Astrocyte of the hippocampus (primary cell): ENCODE measurements at places on chromosomes 13 and 19.

- peak; percentile 50 for DNase-seq
Observed at GRCh38 chr19:19185853-19186740, 5.9 kb downstream of the BORCS8 start.

DNA sequence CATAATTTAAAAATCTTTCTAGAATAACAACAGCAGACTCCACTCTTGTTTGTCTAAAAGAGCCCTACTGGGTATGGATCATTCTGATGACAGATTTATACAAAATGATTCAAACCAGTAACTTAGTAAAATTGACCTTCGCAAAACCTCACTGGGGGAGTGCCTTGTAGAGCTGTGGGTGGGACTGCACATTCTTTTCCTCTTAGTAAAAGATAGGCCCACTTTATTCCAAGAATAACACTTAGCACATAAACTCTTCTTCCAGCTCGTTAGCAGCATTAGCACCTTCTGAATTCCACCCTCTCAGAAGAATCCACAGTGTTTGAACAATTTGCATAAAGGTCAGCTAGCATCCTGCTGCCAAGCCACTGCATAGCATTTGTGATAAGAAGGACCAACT is 106.8 kb downstream of the STOML3 start:
- DNase-seq: peak; percentile 89

- DNase-seq: peak; percentile 52
Observed at GRCh38 chr13:97212601-97213040, 9.5 kb upstream of the MBNL2 start.

- DNase-seq: no peak
Observed at GRCh38 chr13:33256148-33256840, 29.3 kb downstream of the STARD13 start.

DNA sequence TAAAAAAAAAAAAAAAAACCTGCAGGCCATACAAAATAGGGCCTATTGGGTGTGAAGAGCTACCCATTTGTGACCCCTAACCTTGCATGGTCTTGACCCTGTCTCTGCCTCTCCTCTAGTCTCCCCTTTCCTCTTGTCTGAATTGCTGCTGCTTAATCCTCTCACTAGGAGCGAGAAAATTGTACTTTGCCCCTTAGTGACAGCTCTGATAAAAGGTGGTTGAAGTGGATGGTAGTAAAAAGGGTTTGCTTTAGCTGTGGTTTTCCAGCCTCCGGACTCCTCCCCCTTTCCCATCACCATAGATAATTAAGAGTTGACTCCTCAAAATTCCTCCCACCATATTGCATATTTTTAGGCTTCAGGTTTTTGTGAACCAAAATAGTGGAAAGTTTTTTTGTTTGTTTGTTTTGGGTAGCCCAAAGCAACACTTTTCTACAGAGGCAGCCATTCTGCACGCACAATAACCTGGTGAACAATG is 23.5 kb downstream of the ACTN4 start:
- DNase-seq: peak; percentile 59

DNA sequence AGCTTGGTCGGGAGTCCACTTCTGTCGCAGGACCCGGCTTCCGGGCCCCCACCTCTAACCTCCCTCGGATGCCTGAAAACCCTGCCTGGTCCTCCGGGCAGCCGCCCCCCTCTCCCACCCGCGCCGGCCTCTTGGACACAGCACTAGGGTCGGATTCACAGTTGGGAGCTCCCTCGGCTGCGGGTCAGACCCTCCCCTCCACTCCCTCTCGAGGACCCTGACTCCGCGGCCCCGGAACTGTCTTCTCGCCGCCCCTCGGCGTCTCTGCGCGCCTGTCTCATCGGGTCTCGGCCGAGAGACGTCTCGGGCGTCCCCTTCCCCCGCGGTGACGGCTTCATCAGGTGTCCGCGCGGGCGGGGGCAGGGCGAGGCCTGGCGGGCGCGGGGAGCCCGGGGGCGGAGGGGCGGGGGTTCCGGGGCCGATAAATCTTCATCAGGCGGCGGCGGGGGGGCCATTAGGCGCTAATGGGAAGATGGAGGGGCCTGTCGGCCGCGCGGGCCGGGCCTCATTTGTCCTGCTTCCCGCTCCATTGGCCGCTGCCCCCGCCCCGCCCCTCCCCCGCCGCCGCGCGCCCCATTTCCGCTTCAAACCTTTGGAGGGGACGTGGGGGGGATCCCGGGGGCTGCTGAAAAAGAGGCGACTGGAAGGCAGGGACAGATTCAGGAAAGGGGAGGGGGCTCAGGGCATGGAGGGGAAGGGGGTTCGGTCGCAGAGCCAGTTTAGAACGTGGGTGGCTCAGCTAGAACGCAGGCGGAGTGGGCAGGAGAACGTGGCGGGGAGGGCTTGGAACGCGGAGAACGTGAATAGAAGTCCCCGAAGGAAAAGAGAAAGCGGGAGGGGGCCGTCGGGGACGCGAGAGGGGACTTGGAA is 11.8 kb upstream of the ERFL start:
- no peak for DNase-seq

DNA sequence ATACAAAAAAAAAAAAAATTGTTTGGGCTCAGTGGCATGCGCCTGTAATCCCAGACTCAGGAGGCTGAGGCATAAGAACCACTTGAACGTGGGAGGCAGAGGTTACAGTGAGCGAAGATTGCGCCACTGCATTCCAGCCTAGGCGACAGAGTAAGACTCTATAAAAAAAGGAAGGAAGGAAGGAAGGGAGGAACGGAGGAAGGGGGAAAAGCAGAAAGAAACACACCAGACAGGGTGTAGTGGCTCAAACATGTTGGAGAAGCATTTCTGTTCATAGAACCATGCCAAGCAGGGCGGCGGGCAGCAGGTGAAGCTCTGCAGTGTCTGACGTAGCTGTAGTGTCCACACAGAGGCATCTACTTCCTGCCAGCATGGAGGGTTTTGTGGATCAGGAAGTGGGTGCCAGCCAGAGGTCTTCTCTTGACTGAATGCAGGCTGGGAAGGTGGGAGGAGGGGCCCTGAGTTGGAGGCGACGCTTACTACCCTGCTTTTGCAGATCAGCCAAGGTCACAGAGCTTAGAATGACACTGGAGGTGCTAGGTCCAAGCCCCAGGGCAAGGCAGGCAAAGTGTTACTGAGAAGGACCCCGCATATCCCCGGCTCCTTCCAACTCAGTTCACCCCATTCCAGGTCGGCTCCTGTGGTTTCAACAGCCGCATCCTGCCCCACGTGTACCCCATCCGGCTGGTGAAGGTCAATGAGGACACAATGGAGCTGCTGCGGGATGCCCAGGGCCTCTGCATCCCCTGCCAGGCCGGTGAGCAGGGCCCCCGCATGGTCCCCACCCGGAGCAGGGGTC is 11.6 kb upstream of the PGLS start:
- no peak for DNase-seq

- DNase-seq: peak; percentile 69
Observed at GRCh38 chr19:4933528-4933927, 24.2 kb downstream of the UHRF1 start.

DNA sequence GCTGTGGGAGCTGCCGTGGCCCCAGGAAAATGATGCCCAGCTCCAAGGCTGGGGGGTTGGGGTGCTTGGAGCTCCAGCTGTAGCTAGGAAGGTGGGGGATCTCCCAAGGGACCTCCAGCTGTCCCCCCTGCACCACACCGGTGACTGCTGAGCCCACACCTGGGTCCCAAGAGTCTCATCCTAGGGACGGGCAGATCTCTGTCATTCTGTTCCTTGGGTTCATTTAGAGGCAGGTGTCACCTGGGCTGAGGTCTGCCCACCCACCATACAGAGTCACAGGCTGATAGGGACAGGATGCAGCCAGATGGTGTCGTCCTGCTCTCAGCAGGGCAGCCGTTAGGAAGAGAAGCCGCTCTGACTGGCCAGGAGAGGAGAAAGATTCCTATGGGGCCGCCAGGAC is 5.3 kb downstream of the F2RL3 start:
- DNase-seq: no peak

DNA sequence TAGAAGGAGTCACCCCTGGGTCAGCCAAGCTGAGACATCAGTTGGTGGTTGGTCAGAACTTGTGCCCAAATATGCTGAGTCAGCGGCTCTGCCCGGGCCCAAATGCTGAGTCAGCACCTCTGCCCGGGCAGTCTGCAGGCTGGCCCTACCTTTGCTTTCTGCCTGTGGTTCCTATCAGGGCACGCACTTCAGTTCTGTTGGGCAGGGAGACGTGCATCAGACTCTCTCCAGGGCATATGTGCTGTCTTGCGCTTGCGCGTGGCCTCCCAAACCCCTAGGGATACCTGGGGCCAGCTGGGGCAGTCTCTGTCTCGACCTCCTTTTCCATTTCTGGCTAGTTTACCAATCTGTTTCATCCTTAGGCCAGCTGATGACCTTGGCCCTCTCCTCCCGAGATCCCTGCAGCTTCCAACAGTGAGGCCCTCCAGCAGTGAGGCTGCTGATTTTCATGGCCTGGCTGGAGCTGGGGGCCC is 24.4 kb upstream of the LDLR start:
- DNase-seq: peak; percentile 58

GRCh38 chr19:41264581-41265394 is 616 bp downstream of the HNRNPUL1 start:
- DNase-seq: peak; percentile 65

GRCh38 chr13:111897178-111897845 is 169.6 kb upstream of the SOX1 start:
- no peak for DNase-seq

- no peak for DNase-seq
Observed at GRCh38 chr13:107642831-107643230, 572.5 kb downstream of the LIG4 start.

GRCh38 chr13:25686831-25687470 is 315.2 kb downstream of the ATP8A2 start:
- no peak for DNase-seq

DNA sequence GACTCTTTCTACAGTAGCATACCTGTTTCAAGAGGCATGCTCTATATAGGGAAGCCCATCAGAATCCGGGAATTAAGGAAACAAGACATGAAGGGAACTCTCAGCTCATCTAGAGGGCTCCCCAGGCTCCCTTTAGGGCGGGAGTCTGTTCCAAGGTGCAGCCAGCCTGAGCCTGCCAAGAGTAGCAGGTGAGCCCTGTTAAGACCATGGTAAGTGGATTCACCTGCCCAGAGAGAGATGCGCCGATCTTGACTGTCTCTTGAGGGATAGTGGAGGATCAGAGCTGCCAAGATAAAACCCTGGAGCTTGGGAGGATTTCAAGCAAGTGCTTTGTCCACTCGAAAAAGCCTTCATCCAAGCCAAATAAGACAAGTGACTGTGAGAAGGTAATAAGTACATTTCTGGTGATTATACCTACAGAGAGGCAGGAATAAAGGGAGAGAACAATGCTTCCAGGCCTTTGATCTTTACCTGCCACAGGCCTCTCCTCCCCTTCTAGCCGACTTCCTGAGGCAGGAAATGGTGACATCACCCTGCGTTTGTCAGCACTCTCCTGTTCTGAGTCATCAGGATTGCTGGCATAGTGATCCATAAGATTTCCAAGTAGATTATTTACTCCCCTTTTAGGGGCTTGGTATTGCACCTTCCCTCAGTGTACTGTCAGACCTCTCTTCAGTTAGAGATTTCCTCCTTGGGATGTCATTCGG is 31.5 kb downstream of the KLF5 start:
- peak; percentile 84 for DNase-seq

GRCh38 chr13:50156140-50156539 is 140.9 kb downstream of the KCNRG start:
- peak; percentile 73 for DNase-seq

- DNase-seq: peak; percentile 93
Observed at GRCh38 chr13:107211073-107211472, 643.1 kb upstream of the ARGLU1 start.

- no peak for DNase-seq
Observed at GRCh38 chr19:12543855-12544254, 7.4 kb downstream of the ZNF564 start.

- DNase-seq: peak; percentile 89
Observed at GRCh38 chr19:48812094-48812929, 1.5 kb upstream of the BCAT2 start.

DNA sequence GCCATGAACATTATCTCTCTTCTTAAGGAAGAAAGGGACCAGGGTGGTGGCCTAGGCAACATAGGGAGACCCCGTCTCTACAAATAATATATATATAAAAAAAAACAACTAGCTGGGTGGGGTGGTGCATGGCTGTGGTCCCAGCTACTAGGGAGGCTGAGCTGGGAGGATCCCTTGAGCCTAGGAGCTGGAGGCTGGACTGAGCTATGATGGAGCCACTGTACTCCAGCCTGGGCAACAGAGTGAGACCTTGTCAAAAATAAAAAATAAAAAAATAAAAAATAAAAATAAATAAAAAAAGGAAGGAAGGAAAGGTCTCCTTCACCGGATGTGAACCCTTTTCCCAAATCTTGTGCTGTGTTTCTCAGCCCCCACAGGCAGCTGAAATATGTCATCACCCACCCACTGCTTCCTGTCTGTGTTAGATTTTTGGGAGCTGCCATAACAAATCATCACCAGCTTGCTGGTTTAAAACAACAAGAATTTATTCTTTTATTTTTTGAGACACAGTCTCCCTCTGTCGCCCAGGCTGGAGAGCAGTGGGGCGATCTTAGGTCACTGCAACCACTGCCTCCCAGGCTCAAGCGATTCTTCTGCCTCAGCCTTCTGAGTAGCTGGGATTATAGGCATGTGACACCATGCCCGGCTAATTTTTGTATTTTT is 9.5 kb upstream of the TSPAN16 start:
- DNase-seq: no peak

DNA sequence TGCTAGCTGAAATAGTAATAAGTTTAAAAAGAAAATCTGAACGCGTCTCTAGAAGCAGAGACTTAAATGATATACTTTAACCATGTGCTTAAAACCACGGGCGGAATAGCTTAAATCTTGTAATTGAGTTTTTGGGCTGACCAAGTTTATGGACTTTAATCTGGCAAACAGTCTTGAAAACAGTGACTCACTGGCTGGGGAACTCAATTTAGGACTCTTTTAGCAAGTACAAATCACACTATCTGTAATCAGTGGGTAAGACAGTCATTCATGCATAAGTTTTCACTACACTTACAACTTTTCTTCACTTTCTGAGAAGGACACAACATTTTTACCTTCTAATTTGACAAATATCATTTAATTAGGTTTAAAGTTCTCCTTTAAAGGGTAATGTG is 26.8 kb downstream of the ZNF627 start:
- peak; percentile 76 for DNase-seq

DNA sequence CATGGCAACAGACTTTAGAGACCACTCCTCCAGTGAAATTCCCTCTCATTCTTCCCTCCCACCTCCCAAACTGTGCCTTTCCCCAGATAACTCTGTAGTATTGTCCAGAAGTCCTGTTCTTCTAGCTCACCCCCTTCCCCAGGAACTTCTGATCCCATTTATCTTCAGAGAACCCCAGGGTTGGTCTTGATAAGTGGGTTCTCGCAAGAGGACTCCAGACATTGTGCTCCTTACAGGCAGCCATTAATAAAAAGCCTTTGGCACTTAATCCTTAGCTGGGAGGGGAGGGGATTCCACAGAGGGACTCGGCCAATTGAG is 1.9 kb downstream of the LTBP4 start:
- DNase-seq: no peak

GRCh38 chr13:29543230-29544215 is 52.0 kb downstream of the SLC7A1 start:
- peak; percentile 54 for DNase-seq

- DNase-seq: no peak
Observed at GRCh38 chr13:42049454-42049813, 986 bp downstream of the DGKH start.

DNA sequence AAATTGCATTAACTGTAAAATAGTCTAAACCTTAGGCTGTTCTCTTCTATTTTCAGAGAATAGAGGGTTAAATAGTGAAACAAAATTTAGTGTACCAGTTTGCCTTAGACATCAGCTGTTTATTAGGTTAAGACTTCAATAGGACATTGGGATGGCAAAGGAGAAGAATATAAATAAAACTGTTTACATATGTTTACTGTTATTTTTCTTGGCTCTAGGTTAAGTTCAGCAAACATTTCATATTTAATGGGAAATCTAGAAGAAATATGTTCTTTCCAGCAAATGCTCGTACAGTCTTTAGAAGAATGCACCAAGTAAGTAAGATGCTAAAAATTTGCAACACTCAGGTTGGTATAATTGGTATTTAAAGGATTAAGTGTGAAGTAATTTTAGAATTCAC is 76.5 kb upstream of the TEX29 start:
- no peak for DNase-seq
